ENCODE measurements at places on chromosomes 7 and 10.

GRCh38 chr10:33145451-33146188 is 187.6 kb upstream of the ITGB1 start:
- DNase-seq: peak; percentile 39

DNA sequence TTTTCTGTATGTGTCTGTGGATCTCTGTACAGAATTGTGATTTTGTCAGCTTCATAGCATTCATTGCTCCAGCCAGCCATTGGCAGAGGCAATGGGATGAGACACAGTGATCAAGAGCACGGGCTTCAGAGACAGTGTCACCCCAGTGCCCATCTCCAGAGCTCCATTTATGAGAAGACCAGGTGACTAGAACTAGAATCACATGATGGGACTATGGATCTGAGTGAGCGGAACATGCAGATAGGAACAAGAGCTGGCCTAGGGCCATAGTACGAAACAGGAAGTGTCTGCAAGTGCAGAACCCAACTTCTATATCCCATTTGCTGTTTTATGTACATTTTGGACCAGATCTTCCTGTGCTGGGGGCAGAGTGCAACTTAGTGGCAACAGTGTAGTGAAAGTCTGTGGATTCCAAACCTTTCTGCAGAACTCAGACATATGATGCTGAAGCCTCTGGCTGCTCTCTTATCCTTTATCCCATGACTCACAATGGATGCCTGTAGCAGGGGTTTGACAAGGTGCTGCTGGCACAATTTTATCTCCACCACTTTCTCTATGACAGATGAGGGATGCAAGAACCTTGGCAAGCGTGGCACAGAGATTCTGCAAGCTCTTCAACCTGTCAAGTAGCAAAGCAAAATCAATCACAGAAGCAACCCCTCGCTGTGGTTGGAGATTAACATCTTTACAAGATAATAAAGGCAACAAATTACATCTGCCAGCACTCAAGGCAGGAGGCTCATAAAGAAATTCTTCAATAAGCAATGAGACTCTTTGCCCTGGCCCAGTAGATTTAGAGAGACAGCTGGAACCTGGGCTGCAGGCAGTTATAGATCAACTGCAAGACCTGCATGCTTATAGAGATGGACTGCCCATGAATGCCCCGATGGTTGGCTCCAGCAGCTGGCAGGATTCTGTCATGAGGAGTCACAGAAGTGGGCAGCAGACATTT is 681.3 kb downstream of the TNS3 start:
- peak; percentile 15 for DNase-seq

DNA sequence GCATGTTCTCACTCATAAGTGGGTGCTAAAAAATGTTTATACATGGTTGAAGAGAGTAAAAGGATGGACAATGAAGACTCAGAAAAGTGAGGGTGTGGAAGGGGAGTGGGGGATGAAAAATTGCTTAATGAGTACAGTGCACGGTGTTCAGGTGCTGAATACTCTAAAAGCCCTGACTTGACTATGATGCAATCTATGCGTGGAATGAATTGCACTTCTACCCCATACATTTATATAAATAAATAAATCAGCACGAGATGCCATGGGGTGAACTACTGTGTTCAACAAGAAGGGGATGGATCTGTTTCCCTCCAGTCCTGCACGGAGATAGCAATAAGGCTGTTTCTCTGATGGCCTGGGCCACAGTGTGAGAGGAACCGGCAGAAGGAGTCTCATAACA is 254.3 kb upstream of the LYZL1 start:
- no peak for DNase-seq

GRCh38 chr10:70051848-70052247 is 798 bp upstream of the MACROH2A2 start:
- no peak for DNase-seq

GRCh38 chr10:8738987-8739386 is 684.5 kb downstream of the GATA3 start:
- DNase-seq: no peak

DNA sequence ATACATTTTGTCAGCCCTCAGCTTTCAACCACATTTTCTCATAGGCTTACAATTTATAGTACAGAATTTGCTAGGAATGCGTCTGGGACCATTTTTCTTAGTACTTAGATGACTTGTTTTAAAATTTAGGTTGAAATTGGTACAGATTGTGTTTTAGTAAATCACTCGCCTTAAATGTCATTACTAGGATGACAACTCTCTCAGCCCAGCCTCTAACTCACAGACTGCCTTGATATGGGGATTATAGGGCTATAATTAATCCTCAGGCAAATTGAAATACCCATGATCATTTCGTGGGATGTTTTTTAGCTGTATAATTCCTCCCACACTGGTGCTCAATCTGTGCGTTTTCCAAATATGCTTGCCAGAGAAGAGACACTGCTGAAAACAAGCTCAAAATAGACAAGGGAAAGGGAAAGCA is 299.7 kb upstream of the AKR1E2 start:
- no peak for DNase-seq

DNA sequence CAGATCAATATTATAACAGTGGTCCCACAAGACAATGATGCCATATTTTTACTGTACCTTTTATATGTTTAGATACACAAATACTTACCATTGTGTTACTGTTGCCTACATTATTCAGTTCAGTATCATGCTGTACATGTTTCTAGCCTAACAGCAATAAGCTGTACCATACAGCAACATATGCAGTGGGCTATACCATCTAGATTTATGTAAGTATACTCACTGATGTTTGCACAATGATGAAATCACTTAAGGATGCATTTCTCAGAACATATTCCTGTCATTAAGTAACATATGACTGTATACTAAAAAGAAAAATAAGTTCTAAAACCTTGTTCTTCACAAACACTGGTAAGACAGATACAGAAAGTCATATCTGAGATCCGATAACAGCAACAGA is 468.6 kb upstream of the SEMA3A start:
- DNase-seq: no peak

Measured in putamen (tissue), 1 donor.